ENCODE measurements at places on chromosomes 7 and 10.

GRCh38 chr10:99524050-99524666, 8.6 kb upstream of the NKX2-3 start:
- no peak for DNase-seq

- DNase-seq, result no peak
Measured at GRCh38 chr7:150444674-150445365, 5.6 kb upstream of the GIMAP8 start.

DNA sequence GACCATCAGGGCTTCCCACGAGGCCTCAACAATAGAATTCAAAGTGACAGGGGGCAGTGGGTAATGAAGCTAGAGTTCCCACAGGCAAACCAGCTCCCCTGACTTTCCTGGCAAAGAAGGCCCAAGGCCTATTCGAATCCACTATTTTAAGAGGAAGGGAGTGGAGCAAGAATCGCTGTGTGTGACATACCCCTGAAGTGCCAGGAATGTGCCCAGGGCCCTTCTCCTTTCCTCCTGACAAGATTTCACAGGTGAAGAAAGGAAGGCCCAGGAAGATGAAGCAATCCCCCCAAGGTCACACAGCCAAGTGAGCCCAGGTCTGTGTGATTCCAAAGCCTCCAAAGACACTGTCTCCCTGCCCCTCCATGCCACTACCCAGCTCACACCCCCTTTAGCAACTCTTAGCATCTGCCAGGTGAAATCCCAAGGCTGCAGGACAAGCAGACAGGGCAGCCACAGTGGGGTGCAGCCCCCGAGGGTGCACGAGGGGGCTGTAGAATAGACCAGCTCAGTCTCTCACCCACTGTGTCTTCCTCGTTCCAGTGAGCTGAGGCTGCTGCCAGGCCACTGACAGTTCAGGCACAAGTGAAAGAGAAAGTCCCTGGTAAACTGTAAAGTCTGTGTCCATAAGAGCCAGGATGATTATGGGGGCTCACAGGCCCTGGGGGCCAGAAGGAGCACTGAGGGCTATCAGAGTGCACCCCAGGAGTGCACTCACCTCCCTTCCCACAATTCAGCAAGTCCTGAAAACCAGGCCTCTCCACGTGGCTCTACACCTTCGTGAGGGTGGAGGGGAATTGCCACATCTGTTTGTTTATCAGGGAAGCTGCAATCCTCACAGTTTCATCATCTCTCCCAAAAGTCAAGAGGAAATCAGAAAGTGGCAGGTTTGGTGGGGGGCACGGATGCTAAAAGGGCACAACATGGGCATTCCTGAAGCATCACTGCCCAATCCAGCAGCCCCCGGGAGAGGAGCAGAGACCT, 70.8 kb upstream of the ZMIZ1 start:
- no peak for DNase-seq

- no peak for DNase-seq
Measured at GRCh38 chr10:6719561-6719960, 139.5 kb upstream of the PRKCQ start.

DNA sequence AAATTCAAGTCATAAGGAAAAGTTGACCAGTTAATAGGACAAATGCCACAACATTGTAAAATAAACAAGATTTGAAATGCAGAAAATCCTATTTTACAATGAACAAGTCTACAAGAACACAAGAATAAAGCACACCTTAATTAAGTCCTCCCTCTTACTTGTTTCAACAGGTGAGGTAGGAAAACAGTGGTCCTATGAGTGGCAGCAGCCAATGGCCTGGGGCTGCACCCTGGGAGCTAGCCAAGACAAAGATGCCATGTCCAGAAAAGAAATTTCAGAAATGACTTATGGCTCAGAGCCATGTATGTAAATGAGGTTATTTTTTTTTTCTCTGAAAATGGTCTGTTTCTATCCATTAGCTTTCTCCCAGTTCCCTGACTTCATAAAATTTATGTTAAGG, 14.3 kb downstream of the KLLN start:
- no peak for DNase-seq

DNA sequence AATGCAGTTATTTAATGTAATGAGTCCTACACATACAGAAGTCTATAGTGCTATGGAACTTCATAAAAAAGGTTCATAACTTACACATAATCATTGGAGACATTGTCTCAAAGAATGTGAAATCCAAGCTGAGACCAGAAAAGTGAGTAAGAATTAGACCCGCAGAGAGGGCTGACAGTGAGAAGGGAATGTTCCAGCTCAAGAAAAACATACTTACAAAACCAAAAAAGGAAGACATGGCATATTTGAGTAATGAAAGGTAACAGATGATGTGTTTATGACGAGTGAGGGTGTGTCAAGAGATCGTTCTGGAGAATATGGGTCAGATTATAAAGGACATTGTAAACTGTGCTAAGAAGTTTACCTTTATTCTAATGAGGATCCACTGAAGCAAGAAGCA, 566.5 kb downstream of the ATRNL1 start:
- DNase-seq, result no peak

DNA sequence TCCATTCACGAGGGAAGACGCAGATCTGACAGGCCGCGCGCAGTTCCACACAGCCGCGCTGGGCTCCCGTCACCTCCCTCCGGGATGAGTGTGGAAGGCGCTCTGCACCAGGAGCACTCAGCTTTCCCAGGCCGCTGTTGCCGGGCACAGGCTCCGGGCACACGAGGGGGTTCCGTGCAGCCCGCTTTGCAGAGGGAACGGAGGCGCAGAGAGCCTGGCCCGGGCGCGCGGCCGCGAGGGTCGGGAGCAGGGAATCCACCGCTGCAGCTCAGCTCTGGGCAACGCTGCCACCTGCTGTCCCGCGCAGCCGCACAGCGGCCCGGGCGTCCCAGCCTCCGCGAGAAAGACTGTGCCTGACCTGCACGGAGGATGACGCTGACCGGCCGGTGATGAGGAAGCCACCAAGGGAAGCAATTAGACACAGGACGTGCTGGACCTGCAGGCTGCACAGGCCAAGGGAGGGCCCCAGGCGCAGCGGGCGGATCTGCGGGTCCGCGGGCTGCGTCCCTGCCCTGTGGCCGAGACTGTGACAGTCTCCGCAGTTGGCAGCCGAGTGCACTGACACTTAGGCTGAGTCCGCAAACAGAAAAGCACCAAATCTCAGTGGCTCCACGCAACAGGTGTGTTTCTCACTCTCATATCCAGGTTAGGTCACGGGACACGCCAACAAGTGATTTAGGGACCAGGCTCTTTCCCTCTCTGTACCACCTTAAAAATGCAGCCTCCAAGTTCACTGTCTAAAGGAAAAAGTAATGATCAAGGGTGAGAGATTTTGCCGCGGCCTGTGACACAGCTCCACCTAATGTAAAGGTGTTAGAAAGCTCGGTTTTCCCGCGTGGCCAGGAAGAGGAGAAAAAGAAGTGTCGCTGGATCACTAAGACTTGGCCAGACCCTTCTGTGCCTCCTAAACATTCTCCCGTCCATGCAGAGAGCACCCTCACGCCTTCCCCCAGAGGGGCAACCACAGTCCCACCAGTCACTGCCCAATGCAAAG, 94.5 kb downstream of the SEC61G start:
- DNase-seq, result no peak

GRCh38 chr10:47040681-47041080, 129.5 kb downstream of the PTPN20 start:
- DNase-seq, result no peak

GRCh38 chr7:111931016-111931517, 275.1 kb downstream of the DOCK4 start:
- no peak for DNase-seq

DNA sequence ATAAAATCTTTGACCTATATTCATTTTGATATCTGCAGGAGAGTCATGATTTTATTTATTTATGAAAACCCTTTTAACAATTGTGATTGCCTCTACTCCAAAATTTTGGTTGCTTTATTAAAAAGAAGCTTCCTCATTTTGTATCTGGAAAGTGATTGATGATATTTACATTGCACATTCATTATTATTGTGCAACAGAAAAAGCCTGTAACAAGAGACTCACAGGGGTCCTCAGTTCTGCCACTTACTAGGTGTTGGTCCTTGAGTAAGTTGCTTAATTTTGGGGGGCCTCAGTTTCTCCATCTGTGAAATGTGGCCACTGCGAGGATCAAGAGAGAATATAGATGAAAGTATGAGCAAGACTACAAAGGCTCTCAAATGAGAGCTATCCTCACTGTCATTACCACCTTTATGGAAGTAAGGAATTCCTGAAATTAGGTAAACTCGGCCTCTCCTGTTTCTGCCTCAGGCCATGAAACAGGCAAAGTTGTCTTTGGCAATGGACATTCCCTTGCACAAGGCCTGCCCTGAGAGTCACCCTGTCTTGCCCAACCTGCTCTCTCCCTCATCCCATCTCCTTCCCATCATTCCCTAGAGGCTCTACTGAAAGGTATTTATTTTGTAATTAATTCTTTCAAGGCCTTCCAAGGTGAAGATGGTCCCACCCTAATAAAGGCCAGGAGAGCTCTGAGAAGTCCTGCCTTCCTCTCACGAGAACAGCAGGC, 66.1 kb upstream of the ABLIM1 start:
- no peak for DNase-seq

DNA sequence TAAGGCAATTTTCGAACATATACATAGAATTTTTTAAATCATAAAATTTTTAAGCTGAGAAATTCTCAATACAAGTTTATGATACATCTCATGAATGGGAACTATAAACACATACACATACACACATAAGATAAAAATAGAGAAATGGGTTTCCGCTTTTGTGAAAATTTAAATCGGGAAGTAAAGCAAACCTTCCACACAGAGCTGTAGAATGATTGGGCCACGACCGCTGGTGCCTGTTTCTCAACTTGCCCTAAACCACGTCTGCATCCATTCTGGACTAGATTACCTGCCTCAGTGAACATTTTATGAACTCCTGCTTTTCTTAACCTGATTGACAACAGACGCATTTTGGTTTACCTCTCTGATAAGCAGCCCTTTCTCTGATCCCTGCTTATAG, 264.4 kb downstream of the SKAP2 start:
- no peak for DNase-seq

GRCh38 chr7:108335269-108335918, 120.8 kb downstream of the NRCAM start:
- no peak for DNase-seq

- DNase-seq, result no peak
Measured at GRCh38 chr7:28474282-28474638, 61.9 kb downstream of the CREB5 start.

GRCh38 chr7:154857240-154857639, 145.7 kb downstream of the PAXIP1 start:
- DNase-seq, result no peak

DNA sequence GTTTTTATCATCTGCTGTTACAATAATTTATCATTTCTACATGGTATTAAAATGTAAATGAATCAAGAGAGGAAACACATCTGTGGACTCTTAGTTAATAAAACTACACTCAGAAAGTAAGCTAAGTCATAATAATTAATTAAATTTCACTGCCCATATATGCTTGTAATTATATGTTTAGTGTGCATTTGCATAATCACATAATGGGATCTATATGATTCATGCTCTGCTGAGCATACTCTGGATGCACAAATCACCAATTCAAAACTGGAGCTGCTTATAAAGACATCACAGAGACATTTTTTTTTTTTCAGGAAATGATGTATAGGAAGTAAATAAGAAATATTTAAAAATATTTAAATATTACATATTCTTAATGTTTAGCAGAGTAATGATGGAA, 151.6 kb upstream of the STEAP4 start:
- no peak for DNase-seq

DNA sequence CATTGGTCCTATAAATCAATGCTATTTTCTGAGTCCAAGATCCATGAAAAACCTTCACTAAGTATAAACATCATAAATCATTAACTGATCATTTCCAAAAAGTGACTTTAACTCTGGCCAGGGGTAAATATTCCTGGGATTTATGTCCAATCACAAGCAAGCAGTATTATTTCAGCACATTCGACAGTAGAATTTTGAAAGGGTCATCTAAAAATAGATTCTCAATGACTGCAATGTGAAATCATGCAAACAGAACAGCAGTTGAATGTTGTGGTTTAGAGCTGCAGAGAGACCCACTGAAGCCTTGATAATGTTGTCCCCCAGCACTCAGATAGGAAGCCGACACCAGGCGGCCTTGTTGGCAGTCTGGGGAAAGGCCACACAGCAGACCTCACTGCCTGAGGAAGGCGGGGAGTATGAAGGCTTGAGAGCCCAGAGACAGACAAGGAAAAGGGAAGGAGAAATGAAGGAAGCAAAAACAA, 38.1 kb downstream of the FAM107B start:
- DNase-seq, result no peak

DNA sequence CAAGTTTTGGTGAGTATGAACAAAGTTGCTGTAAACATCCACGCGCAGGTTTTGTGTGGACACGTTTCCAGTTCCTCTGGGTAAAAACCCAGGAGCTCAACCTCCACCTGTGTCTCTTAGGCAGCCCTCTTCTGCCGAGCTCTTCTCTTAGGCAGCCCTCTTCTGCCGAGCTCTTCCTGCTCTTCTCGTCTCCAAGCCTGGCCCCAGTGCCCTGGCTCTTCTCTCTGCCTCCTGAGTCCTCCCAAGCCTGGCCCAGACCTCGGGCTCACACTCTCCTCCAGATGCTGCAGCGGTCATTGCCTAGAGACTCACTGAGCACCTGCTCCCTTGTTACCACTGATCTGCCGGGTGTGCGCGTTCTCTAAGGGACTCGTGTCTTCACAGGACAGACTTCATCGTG, 38.7 kb upstream of the BNIP3 start:
- no peak for DNase-seq

DNA sequence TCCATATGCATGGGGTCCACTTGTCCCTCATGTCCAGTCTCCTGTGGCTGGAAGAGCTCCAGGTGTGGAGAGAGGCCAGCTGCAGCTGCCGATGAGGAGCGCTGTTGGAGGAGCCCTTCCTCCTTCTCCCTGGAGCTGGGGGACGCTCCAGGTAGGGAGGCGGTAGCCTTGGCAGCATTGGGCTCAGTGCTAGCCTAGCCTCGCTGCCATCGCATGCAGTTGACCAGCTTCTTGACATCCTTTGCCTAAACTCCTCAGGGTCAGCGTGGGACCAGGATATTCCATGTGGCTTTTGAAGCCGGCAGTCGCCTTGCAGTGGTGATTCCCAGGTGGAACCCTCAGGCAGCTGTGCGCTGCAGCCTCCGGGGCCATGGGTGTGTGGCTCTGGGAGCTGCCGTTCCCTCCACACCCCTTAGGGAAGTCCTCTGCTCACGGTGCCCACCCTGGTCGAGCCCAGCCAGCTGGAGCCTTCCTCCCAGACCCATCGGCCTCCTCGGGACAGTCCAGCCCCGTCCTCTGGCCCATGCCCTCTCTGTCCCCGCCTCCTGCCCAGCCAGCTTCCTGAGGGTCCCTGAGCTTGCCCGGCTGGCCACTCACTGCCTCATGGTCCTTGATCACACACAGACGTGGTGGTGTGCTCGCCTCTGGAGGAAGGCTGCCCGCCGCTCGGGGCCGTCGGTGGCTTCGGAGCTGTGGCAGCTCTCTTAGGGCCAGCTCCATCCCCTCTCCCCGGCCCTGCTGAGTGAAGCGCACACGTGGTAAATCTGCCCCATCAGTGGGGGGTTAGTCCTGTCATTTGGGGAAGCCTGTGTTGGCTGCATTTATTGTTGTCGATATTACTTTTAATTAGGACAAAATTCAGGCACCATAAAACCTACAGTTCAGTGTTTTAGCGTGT, 21.2 kb downstream of the INPP5A start:
- no peak for DNase-seq

GRCh38 chr7:23405240-23405618, 65.1 kb downstream of the IGF2BP3 start:
- DNase-seq, result no peak
